ENCODE measurements at places on chromosomes 4 and X. TPM values are rescaled to one million over a fixed set of nuclear protein-coding genes. Genes with fewer than 3 reads are reported as not detected.

DNA sequence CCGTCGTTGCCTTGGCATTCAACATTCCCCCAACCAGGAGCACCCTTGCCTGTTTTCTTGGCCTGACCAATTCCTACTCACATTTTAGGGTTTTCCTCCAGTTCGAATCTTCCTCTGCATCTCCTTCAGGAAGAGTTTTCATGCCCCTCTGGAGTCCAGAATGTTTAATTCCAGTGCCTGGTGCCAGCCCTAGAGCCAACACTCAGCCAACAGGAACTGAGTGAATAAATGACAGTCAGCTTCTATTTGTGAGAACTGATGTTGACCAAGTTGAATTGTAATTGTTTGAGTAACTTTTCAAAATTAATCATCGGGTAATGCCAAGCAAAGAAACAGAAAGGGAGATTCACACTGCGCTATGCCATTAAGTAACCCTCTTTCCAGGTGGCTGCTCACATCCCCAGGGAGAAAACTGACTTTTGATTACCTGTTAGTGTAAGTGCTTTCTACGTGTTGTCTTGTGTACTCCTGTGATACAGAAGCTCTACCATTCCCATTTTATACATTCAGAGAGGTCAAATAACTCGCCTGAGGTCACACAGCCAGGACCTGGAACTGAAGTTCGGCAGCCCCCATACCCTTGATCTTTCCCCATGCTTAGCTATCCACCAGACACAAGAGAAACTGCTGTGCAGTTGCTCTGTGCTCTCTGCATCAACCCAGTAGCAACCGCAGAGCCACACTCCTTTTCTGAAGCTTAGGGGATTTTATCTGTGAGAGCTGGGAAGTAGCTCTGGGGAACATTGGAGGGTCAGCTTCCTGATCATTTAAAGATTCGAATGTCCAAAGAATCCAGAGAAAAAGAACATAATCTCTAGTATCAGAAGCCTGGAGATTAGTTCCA, 19.0 kb upstream of the SLC2A9 start:
- DNase-seq: no peak

DNA sequence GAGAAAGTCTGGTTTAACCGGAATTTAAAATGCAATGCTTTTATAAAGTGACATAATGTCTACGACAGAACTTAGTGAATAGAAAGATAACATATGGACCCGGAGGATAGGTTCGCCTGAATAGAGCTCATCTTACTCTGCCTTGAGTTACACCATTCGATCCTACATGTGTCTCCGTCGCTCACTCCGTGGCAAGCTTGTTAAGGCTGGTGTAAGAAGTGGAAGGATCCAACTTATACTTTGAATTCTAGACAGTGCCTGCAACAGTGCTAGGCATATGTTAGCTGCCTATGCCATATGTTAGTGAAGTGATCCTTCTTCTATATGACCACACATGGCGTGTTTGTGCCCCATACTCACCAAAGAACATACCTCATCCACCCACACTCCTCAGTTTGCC, 50.9 kb downstream of the SEL1L3 start:
- no peak for DNase-seq

GRCh38 chr4:186725469-186726425, 2.1 kb upstream of the FAT1 start:
- peak; percentile 63 for DNase-seq

DNA sequence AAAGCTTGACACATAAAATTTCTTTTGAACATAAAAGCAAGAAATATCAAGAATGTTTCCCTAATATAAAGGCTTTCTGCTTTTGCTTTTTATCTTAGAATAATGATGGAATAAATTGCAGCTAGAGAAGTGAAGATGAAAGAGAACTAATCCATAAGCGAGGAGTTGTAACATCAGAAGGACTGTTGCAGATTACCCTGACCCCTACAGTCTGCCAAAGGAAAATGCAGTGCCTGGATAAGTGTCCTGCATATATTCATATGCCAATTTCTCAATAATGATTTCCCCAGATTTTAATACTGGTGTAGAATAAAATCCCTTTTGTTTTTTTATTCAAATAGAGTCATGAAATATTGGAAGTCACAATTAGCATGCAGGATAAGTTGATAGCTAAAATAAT, 115.9 kb downstream of the MAGEC2 start:
- DNase-seq: no peak

GRCh38 chrX:2188330-2188792, 312.4 kb downstream of the DHRSX start:
- no peak for DNase-seq

GRCh38 chr4:3293401-3294391, 875 bp downstream of the RGS12 start:
- no peak for DNase-seq

GRCh38 chr4:40241941-40242340, 45.1 kb downstream of the RHOH start:
- DNase-seq: no peak

DNA sequence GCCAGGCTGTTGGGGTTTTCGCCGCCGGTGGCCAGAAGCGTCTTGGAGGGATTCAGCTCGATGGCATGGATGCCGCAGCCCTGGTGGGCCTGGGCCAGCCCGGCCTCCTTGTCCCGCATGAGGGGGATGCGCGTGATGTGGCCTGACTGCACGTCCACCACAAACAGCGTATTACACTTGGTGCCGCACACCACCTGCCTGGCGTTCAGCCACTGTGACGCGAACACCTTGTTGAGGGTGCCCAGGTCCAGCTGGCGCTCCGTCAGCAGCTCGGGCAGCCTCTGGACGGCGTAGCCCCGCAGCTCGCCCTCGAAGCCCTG, 728 bp downstream of the DCAF12L2 start:
- no peak for DNase-seq

DNA sequence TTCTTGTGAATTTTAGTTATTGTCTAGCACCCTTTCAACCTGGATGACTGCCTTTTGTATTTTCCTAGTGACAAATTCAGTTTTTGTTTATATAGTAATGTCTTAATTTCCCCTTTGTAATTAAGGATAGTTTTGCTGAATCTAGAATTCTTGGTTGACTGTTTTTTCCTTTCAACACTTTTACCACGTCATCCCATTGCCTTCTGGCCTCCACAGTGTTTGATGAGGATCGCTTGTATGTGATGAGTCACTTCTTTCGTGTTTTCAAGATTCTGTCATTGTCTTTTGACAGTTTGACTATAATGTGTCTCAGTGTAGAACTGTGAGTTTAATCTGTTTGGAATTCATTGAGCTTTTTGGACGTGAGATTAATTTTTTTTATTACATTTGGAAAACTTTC, 30.1 kb downstream of the KDM6A start:
- DNase-seq: no peak

DNA sequence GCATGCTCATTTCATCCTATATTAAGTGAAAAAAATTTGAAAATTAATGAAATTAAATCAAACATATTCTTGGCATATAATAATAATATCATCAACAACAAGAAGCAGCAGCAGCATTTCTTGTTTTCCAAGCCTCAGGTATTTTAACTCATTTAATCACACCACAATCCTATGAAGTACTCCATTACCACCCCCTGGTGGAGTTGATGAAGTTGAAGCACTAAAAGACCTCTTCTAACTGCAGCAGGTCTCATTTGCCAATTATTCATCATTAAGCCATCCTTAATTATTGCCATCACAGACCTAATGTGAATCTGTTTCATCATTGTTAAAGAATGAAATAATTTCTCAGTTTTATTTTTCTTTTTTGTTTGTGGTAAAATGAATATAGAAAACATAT, 801.4 kb upstream of the GRID2 start:
- DNase-seq: no peak

- DNase-seq: no peak
Measured at GRCh38 chrX:23631136-23631535, 36.2 kb upstream of the PRDX4 start.

DNA sequence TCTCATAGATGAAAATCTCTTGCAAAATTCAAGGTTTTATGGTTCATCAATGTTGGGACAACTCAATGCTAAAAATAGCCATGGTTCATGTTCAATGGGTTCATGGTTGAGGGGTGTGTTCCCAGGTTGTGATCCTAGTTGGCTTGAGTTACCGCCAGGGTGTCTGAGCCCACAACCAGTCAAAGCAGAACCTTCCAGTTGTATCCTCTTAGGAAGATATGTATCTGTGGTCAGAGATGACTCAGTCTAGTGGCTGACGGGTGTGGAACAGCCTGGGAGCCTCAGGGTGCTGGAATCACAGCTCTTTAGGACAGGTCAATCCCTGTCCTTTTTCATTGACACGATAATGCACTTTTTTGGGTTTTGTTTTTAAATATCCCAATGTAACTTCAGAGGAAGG, 192.3 kb upstream of the NR3C2 start:
- DNase-seq: no peak

DNA sequence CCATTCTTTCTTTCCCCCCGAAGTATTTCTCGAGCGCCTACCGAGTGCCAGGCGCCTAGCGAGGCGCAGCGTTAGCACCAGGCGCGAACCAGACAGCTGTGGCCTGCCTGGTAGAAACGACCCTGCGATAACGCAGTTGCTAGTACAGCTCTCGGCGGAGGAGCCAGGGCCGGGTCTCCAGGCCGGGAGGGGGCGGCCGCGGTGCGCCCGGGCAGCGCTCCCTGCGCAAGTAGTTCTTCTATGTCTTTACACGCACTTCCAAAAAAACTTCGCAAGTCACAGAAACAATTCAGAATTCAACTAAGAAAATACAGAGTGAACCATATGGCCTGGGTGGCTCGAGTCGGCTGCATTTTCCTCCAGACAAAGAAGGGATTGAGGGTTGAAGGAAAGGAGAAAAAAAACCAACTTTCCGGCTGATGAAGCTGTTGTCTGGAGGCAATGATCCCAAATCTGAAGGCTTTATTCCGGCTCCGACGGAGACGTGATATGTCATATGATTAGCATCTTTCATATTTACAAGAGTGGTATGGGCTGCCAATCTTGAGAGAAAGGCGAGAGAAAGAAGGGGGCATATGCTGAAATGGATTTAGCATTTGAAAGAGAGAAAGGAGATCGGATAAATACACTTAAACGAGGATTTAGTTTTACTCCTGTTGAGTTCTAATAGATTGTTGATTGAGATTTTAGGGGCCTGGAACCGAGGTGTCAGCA, 7.2 kb upstream of the NEUROG2 start:
- DNase-seq: no peak

- DNase-seq: no peak
Measured at GRCh38 chr4:22474636-22475310, 41.1 kb downstream of the ADGRA3 start.

GRCh38 chrX:106889468-106889867, 13.7 kb downstream of the RIPPLY1 start:
- DNase-seq: no peak

DIAPH2 gene
- 14.1 TPM for total RNA-seq

HHIP gene
- 15.1 TPM for total RNA-seq

RGN gene
- total RNA-seq: 28.1 TPM

SCML2 gene
- 2.0 TPM for total RNA-seq

P2RY10 gene
- not detected for total RNA-seq

CSN1S1 gene
- total RNA-seq: not detected

ESX1 gene
- total RNA-seq: not detected

DSPP gene
- not detected for total RNA-seq

PNMA5 gene
- total RNA-seq: 5.2 TPM

FGFBP1 gene
- not detected for total RNA-seq

All from dorsolateral prefrontal cortex (tissue), 122 donors.